ENCODE measurements at places on chromosomes 1 and 21.
A peak's percentile ranks its signal among the peaks of the same experiment; 100 is the strongest.

DNA sequence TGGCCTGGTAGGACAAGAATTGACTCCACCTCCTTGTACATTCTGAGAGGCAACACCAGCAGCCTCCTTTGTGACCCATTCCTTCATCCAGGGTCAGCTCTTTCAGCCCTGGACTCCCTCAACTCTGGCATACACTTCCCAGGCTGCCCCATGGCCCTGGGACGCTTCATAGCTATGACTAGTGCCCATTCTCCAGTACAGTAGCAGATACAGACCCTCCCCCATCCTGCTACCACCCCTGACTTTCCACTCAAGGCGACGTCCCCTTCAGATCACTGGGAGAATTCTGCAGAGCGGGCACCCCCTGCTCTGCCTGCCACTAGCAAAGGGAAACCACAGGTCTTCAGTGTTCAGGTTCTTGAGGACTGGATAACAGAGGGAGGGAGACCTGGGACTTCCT, 99.7 kb upstream of the HMGB4 start:
- no peak for DNase-seq

DNA sequence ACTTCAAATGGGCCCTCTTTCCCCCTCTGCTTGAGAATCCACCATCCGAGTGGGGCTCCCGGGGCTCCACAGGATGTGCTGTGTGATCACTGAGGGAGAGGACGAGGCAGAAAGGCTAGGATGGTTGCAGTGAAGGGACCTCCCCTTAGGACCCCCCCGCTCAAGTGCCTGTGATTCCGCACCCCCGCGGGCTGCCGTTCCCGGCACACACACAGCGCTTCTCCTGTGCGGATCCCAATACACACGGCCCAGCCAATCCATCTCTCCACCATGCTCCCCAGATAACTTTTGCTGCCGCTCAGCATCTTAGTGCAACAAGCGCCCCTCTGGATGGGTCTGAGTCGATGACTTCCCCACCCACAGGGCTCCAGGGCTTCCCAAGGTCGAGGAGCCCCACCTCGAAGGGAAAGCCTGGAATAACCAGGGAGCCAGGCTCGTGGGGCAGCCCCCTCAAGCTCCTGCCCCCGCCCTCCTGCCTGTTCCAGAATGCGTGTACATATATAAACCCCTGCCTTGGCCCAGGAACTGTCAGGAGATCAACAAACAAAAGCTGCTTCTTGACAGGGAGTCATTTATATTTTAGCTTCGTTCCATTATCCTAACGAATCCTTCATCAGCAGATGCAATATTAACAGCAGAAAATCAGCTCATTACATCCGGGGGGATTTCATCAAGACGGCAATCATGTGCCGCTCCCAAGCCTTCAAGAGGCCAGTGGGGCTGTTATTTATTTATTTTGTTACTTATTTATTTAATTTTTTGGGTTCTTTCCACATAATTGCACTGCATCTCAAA, 83.7 kb downstream of the CASZ1 start:
- no peak for DNase-seq

- no peak for DNase-seq
These were observed 329.0 kb upstream of the ESRRG start for GRCh38 chr1:217052196-217052595.

DNA sequence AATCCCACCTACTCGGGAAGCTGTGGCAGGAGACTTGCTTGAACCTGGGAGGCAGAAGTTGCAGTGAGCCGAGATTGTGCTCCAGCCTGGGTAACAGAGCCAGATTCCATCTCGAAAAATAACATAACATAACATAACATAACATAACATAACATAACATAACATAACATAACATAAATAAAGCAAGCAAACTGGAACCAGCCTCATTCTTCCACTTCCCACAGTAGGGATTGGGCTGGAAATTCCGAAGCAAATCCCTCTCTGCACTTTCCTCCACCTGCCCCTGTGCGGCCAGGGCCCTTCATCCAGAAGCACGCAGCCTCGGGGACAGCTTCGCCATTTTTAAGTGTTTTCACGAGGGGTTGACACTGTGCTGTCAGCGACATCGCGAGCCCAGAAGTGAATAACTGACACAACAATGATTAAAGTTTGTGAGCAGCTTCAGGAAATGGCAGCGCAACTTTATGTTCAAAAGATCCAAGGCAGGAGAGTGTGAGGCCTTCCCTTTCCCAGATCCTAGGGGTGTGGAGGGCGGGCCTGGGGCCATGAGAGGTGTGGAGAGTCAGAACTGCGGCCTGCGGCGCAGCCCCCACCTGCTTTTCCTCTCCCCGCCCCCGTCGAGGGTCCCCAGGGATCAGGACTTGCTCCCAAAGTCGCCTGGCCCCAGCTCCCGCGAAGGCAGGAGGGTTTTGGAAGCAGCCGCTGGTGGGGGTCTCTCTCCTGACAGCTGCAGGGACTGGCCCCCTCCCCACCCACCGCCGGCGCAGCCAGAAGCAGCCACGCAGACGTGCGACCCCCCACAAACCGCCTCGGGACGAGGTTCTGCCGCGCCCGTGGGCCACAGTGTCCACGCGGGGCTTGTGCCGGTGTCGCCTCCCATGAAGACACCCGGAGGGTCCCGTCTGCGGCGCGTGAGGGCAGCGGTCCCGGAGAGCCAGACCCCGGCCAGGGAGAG, 651 bp upstream of the GABRD start:
- no peak for DNase-seq

GRCh38 chr1:99996951-99997350, 27.2 kb downstream of the SLC35A3 start:
- no peak for DNase-seq

DNA sequence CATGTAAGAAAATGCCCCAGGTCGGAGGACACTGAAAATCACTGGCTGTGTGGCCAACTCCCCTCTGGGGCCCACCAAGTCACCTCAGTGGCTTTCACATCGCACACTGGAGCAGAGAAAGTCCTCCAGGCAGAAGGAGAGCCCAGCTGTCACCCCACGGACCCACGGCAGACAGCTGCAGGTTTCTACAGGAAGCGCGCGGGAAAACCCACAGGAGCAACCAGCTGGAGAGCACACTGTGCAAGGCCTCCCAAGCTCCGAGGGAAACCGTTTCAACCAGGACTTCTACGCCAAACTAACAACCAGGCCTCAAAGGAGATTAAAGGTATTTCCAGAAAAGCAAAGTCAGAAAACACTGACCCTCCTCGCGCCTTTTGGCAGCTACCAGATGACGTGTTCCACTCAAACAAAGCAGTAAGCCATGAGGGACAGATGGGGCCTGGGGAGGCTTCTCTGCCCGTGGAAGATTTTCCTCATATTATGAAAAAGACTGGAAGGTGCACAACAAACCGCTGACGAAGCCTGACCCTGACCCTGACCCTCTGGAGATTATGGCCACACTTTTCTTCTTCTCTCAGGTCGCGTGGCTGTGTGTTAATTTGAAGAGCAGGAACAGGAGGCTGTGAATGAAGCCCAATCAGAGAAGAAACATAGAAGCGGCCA, 21.0 kb downstream of the WDR4 start:
- DNase-seq: no peak

GRCh38 chr1:201896951-201897391, 8.3 kb downstream of the SHISA4 start:
- no peak for DNase-seq

- DNase-seq: no peak
These were observed 36.6 kb downstream of the DEGS1 start for GRCh38 chr1:224219612-224220059.

- DNase-seq: no peak
These were observed 32.4 kb downstream of the CDK18 start for GRCh38 chr1:205536759-205537361.

GRCh38 chr1:31727849-31728248, 24.0 kb upstream of the COL16A1 start:
- DNase-seq: no peak

DNA sequence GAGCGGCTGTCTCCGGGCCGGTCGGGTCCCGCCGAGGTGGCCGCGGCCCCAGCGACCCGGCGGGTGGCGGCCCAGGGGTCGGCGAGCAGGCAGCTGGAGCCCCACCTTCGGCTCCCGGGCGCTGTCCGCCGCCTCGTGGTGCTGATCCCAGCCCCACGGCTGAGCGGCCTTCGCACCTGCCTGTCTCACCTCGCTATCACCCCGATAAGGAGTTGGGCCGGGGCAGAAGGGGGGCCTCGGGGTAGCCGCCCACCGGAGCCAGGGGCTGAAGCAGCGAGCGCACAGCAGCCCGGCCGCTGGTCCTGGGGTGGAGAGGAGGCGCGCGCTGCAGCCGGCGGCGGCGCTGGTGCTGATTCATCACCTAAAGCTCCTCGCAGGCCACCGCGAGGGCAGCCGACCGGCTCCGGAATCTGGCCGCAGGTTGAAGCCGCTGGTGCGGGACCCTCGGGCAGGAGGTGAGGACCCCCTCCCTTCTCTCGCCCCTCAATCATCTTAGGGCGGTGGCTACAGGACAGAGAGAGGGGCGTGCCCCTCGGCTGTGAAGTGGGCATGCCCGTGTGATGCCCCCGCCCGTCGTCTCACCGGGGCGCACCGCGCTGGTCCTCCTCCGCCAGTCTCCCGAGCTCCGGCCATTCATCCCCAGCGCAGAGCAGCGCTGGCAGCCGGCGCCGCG, 575 bp downstream of the TRIM67 start:
- DNase-seq: peak; percentile 54

DNA sequence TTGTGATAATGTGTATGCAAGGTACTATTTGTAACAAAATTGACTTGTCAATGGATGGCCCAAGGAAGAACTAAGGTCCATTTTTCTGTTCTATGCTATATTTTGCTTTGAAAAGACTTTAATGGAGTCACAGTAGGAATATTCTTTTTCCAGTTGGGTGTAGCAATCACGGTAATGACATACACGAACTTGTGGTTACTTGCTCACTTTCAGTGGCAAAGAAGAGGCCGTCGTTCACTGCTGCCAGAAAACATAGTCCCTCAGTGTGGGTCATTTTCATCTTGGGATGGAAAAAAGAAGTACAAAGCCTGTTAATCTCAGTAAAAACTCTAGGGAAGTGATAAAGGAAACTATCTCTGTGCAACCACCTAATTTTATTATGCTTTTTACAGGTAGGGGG, 47.8 kb upstream of the LAMC2 start:
- no peak for DNase-seq

DNA sequence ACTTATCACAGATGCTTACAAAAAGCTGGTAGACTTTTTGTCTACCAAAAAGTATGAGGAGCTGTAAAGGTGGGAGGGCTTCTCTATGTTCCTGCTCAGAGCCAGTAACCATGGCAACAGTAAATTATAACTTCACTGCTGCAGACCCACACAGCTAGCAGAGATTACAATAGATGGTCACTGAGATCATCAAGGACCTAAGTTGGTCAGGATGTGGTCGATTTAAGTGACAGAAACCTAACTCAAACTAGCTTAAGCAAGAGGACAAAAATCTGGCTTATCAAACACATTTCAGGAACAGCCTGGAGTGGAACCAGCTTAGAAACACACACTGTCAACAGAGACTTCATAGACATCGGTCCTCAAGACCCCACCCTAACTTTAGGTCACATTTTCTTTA, 113.4 kb upstream of the ATP1A1 start:
- DNase-seq: no peak

- DNase-seq: no peak
These were observed 19.2 kb downstream of the AGPAT3 start for GRCh38 chr21:43884012-43884860.

DNA sequence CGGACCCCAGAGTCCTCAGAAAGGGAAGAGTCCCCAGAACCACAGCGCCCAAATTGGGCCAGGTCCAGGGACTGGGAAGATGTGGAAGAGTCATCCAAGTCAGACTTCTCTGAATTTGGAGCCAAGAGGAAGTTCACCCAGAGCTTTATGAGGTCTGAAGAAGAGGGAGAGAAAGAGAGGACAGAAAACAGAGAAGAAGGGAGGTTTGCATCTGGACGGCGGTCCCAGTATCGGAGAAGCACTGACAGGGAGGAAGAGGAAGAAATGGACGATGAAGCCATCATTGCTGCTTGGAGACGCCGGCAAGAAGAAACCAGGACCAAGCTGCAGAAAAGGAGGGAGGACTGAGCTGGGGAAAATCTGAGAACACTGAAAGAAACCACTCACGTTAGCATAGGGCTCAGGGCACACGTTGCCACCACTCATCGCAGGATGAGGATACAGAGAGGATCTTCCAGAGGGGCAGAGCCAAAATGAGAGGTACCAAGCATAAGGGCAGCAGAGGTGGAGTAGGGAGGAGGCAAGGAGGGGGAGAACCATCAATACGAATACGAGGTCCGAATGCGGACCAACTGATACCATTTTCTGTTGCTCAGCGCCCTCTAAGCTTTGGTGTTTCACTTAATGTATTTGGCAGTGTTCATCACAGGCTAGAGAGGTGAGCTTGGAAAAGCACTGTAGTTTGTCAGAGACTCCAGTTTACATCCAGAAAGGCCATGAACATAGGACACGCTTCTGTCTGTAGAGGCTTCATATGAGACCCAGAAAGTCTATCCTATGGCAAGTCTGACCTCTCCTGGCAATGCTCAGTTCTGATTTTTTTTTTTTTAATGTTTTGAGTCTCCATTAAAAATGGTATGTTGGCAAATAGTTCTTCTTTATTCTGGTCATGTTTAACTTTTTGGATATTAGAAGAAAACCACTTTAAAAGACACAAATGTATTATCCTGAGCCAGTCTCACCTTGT, 34.7 kb downstream of the STYXL2 start:
- no peak for DNase-seq

DNA sequence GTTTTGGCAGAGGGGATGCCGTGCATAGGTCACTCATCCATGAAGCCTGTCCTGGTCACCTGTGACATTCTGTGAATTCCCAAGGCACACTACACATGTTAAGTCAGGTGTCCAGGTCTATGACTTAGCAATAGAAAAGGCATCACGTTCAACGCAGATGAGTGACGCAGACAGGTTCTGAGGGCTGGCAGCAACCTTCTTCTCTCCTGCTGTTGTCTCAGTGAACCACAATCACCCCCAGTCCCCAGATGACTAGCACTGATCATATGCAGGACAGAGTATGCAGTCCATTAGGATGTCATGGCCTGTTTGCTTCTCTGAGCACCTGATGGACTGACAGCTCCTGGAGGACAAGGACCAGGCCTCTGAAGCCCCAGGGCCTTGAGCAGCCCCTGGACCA, 157.8 kb upstream of the KAZN start:
- no peak for DNase-seq

GRCh38 chr1:169360415-169360814, 7.2 kb downstream of the NME7 start:
- no peak for DNase-seq

DNA sequence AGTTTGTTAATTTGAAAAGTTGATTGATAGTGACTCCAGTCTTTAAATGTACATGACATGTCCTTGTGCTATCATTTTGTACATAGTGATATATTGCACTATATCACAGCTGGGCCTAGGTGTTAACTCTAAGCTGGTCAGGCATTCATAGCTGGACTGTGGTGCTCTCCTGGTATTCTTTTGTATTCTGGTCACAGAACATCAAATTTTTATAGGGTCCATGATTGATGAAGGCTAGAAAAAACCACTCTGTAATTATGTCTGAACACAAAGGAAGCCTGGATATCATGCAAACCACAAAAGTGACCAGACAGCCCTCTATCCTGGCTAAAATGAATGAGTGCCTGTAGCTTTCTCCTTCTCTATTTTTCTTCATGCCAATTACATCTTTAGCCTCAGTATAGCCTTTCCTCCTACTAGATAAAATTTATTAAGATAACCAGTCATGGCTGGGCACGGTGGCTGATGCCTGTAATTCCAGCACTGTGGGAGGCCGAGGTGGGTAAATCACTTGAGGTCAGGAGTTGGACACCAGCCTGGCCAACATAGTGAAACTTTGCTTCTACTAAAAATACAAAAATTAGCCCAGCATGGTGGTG, 134.9 kb upstream of the B3GALT2 start:
- no peak for DNase-seq
